ENCODE measurements at places on chromosomes 1 and 21. TPM values are rescaled to one million over a fixed set of nuclear protein-coding genes. Genes with fewer than 3 reads are reported as not detected.

Gene RHD
- total RNA-seq, result 0.30 TPM

Gene HSD3B2
- total RNA-seq, result 0.07 TPM

Gene AADACL4
- not detected for total RNA-seq

DNA sequence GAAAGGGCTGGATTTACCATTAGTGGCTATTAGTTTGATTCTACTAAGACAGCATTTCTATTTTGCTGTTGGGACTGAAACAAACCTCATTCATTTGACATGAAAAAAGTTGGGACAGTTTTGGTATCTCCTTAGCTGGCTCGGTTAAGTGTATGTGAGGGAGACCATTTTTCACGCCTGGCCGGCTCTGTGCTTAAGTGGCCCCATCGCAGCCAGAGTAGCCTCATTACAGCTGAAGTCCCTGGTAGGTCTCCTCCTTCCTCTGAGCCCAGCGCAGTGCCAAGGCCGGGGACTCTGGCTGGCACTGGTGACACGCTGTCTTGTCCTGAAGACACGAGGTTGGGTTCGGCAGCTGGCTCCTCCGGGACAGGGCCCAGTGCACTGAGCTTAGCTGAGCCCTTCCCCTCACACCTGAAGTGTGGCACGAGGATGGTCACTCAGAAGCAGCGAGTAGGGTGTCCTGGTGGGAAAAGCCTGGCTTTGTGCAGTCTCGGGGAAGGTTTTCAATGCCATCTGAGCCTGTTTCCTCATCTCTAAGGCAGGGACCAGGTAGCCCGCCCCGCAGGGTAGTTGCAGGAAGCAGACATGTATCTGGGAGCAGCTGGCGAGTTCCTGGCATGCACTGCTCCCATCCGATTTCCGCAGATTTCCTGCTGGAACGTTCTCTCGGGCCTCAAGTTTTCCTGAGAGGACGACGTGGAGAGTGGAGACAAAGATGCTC, 196.5 kb downstream of the DYRK1A start:
- no peak for DNase-seq

Gene GPATCH2
- total RNA-seq, result 15.7 TPM

- peak; percentile 33 for DNase-seq
These were observed 18.1 kb downstream of the USP48 start for GRCh38 chr1:21764615-21765423.

GRCh38 chr1:211353562-211354212, 27.1 kb downstream of the TRAF5 start:
- no peak for DNase-seq

Gene TP53BP2
- 48.5 TPM for total RNA-seq

Gene PPFIA4
- total RNA-seq, result 7.4 TPM
